IPS DF 6.9 (cell line): ENCODE measurements at places on chromosomes 12 and 14.
A peak's percentile ranks its signal among the peaks of the same experiment; 100 is the strongest.

DNA sequence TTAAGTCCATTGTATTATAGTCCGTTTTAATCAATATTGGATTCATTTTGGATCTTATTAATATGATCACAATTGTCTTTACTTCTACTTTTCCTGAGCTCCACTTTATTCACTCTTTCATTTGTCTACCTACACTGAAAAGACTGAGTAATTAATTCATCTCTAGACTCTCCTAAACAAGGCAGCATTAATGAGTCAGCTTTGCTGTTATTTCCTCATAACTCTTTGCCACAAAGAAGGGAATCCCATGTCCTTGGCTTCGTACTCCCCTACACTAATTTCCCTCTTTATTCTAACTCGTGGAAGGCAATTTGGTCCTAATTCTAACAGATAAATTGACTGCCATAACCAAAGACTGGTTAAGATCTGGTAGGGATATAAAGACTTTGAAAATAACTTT is 91.9 kb downstream of the ARMH4 start:
- DNase-seq, result no peak

DNA sequence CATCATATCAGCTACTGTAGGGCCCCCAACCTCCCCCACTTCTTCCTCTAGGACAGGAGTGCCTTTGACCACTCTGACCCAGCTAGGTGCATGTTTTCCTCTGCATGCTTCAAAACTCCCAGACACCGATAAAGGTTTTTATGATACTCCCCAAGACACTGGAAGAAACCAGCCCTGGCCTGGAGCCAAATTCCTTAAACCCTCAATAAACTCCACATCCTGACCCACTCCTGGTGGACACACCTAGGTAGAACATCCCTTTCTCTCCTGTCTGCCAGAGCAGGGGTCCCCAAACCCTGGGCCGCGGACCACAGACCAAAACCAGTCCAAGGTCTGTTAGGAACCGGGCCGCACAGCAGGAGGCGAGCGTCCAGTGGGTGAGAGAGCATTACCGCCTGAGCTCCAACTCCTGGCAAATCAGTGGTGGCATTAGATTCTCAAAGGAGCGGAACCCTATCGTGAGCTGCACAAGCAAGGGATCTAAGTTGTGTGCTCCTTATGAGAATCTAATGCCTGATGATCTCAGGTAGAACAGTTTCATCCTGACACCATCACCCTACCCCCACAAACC is 49.6 kb downstream of the NT5DC3 start:
- DNase-seq, result no peak

- no peak for DNase-seq
Measured at GRCh38 chr14:100111931-100112704, 46.9 kb downstream of the EVL start.

- no peak for DNase-seq
Measured at GRCh38 chr14:89252887-89253532, 164.0 kb downstream of the FOXN3 start.

DNA sequence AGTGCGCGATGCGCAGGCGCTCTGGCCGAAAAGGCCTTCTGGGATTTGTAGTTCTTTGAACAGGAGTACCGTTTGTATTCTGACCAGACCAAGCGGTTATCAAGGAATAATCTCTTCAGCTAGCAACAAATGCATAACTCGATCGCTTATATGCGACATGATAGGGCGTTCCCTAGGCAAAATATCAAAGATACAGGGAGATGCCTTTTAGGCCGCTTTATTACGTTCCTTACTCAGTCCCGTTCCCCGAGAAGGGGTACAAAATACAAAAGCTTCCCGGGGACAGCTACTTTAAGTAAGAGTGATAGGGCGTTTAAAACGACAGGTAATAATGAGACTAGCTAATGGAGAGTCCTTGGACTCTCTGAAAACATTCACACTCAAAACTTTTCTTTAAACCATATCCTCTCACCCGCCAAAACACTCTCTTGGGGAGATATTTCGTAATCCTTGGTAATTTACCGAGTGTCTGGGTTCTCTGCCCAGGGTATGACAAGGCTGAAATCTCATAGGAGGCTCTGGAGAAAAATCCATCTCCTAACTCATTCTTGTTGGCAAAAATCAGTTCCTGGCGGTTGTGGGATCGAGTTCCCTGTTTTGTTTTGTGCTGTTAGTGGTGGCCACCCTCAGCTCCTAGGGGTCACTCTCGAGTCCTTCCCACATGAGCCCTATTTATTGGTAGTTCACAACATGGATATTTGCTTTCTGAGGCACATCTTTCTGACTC is 412 bp upstream of the SNW1 start:
- DNase-seq, result no peak

- DNase-seq, result no peak
Measured at GRCh38 chr14:68612049-68612448, 180.8 kb downstream of the ZFP36L1 start.

DNA sequence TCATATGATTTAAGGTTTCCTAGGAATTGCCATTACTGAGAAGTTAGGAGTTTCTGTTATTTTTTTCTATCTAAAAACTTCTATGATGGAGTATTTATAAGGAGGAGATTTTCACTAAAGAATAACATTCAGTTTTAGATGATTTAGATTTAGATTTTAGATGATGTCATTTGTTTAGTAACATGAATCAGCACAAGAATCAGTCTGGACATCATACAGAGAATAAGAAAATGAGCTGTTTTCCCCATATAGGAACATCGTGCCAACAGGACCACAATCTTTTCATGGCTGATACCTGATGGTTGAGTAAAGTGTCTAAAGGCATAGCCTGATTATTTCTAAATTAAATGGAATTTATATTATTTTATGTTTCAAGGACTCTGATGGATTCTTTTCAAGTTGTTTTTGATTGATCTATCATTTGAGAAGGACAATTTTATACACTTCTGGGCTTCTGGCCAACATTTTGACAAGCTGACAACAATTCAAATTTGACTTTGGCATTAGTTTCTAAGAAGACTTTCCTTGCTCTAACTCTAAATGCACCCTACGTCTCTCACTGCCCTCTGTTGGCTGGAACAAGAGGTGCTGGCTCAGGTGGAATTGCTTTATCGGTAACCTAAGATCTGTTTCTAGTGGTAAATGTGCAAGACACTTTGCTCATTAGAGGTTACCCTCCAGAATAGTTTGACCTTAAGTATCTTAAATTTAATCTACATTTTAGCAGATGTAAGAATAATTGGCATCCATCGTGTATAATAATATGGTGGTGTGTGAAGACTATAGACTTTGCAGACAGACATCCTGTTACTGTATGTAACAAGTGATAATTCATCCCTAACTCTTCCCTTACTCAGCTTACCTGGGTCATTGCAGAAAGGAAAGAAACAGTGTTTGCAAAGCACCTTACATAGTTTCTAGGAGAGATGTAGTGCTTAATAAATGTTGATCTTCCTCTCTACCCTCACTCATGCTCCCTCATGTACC is 42.8 kb upstream of the CPSF6 start:
- DNase-seq, result peak; percentile 2
